Fibroblast of skin of back (primary cell): ENCODE measurements at places on chromosomes 7 and 10.

DNA sequence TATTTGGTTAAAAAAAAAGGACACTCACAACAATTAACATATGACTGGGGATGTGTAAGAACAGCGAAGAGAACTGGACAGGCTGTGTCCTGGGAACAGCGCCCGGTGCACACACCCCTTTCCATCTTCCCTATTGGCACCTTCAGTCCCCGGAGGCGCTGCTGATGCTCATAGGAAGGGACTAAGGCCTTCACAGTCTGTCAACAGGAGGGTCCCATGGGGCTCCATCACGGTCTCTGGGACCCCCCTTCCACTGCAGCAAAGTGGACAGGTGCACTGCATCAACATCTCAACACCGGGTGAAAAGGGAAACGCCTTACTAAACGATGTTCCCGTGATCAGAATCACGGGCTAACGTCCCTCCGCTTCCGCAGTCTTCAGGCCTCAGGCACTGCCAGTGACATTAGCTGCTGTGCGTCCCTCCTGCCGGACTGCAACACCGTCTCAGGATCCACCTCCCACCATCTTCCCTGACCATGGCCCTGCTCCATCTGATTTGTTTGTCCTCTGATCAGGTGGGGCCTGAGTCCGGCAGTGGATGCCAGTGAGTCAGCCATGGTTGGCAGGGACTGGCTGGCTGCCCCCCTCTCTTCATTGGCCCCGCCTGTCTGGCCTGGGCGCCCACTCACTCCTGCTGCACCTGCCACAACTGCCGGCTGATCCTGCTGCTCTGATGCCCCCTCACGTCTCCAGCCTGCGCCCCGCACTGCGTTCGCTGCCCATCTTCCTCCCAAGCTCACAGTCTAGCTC is 614.7 kb downstream of the DNAJB6 start:
- DNase-seq, result no peak

DNA sequence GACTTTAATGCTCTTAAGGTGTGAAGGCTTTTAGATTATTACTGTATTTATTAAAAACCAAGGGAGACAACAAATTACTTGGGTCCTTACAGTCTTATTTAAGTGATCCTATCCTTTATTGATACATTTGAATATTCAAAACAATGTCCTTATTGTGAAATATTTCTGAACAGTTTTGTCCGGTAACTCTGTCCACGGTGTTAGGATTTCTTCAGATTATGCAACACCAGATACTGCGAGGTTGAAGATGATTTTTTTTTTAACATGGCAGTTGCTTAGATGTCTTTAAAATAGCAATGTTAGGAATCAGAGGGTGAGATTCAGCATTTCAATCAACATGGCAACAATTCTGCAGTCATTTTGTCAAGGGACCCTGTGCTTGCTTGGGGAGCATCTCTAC is 176.5 kb downstream of the CSTF2T start:
- DNase-seq, result no peak

DNA sequence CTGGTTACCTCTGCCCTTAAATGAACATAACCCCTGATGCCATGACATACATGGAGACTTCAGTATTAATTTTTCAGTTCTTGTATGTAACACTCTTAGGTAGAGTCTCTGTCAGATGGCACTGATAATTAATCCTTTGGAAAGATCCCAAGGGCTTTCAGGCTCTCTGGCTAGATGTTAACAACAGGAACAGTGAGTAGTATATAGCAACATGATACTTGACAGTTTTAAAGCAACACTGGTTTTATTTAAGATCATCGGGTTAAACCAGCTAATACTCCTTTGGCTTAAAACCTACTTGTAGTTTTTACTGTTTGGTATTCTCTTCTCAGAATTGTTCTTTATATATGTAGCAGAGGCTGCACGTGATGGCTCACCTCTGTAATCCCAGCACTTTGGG is 27.3 kb downstream of the AHCYL2 start:
- no peak for DNase-seq

DNA sequence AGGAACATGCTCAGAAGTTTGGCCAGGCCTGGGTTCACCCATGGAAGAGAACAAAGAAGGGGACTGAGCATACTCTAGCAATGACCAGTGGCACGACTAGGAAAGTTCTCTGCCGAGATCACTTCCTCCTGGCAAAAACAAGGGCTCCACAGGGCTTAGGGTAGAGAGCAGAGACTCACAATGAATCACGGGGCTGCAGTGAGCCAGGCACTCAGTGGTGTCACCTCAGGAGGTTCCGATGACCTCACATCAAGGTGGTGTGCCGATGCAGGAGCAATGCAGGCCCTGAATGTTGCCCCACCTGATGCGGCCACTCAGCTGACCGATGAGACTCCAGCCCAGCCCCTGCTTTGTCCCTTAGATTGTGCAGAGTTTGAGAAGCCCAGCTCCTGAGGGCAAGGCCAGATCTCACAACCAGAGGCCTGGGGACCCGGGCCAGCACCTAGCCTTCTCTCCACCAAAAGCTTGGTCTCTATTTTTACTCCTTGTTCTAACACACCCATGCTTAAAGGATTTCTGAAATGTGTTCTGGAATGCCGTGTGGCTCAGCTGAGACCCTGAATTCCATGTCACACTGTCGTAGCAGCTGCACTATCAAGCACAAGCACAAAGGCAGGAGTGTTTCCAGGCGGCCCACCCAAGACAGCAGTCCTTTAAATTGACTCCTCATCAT is 60.9 kb downstream of the COBL start:
- DNase-seq, result no peak

DNA sequence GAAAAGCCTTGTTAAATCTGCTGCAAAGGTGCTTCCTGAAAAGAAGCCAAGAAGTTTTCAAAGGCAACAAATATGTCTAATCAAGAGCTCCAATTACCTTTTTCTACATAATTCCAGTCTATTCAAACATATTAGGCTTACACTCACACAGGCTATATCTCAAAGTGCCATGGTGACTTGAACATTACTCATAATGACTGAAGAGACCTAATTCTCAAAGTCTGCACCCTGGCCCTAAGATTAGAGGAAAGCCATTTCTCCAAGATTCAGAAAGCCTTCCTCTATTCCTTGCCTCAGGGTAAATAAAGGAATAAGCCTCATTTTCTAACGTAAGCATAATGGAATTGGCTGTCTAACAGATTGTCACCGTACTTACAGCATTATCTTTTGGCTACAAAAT is 78.3 kb upstream of the THSD7A start:
- DNase-seq, result no peak

- no peak for DNase-seq
Observed at GRCh38 chr7:41907444-41907843, 204.6 kb upstream of the INHBA start.

DNA sequence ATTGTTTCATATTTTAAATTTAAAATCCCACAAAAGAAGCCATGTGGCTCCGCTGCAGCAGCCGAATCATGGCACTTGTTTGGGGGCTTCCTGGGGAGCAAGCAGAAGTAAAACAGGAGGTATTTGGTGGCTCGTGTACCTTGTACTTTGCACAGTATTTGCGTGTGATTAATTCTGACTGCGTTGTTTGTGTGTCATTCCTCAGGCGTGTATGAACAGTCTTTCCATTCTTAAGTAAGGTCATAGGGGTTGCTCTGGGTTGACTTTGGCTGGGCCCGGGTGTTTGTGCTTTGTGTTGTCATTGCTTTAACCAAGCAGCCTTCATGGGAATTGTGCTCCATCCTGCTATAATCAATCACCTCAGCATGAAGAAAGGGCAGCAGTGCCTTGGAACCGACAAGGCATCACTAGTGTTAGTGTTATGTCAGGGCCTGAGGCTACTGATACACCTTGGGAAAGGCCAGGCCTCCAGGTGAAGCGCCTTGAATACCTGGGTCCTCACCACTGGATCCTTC is 182.4 kb downstream of the ARHGAP21 start:
- no peak for DNase-seq

- DNase-seq, result no peak
Observed at GRCh38 chr7:24777806-24778205, 20.5 kb upstream of the GSDME start.

DNA sequence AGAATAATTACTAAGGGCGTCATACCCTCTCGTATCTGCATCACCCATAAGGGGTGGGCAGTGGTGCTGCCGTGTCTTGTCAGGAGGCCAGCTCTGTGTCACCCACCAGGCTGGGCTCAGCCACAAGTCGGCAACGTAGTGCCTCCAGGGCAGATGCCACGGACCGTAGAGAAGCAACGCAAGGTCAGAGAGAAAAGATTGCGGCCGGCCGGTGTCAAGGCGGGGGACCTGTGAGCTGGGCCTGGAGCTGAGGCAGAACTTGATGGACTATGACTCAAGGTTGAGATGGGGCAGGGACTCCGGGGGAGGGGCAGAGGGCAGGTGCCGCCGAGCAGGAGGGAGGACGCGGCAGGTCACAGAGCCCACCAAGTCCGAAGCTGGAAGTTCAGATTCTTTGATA is 29.5 kb downstream of the FOXK1 start:
- DNase-seq, result no peak

GRCh38 chr7:107025449-107026103 is 18.9 kb upstream of the PRKAR2B start:
- DNase-seq, result no peak
